ENCODE measurements at places on chromosomes 2 and 18.

DNA sequence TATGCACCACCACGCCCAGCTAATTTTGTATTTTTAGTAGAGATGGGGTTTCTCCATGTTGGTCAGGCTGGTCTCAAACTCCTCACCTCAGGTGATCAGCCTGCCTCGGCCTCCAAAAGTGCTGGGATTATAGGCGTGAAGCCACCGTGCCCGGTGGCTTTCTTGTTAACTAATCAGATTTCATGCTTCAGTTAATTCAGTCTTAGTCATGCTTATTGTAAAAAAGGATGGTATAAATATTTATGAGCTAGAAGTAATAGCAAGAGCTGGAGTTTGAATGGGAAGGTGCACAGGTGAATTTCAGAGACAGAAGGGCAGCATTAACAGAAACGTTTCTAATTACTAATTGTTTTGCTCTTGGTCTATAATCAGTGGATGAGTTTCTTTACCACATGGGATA is 10.3 kb downstream of the GEMIN6 start:
- DNase-seq = no peak

DNA sequence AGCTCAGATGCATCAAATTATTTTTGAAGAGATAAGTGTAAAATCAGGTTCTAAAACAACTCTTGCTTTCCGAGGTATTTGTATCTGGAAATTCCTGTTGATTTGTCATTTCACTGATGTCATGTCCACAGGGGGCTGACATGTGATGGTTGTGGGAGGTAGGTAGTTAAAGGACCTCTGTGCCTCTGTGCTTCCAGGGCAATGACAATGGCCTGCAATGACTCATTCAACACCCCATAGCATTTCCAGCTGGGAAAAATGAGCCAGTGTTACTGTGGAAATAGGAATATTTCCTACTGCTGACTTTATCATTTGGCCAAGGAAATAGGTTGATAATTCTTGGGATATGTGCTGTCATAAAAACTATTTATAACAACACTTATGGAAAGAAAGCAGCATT is 86.2 kb upstream of the CCDC195 start:
- no peak for DNase-seq

GRCh38 chr2:113985554-113986397 is 95.9 kb downstream of the ACTR3 start:
- DNase-seq = no peak

GRCh38 chr2:68971591-68972231 is 2.7 kb upstream of the GKN1 start:
- DNase-seq = no peak

- no peak for DNase-seq
Observed at GRCh38 chr18:12329125-12329698, 21.2 kb downstream of the TUBB6 start.
